Mesothelial cell of epicardium (in vitro differentiated cells): ENCODE measurements at places on chromosomes 11 and 22.

GRCh38 chr11:9605742-9606141 is 32.3 kb downstream of the WEE1 start:
- no peak for DNase-seq

DNA sequence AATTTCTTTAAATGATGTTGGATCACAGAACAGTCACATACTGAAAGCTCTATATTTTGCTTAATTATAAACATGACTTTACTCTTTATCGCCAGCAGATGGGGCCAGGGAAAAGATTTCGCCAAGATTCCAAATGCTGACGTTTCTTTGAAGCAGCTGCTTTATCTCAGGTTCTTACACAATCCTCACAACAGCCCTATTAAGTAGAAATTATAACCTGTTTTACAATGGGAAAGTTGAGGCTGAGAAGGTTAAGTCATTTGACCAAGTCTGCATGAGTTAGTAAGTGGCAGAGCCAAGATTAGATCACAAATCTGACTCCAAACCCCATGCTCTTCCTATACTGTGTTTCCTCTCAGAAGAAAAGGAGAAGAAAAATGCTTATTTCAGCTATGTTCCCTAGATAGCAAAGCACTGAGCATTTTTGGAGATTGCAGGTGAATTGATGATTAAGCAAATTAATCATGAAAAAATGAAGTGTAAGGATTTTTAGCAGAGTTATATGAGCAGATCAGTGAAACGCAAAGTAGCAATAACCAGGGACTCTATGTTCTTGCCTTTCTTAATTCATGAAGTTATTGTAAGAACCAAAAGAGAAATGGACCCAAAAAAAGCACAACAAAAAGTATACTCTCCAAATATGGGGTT is 79.0 kb downstream of the AASDHPPT start:
- no peak for DNase-seq

DNA sequence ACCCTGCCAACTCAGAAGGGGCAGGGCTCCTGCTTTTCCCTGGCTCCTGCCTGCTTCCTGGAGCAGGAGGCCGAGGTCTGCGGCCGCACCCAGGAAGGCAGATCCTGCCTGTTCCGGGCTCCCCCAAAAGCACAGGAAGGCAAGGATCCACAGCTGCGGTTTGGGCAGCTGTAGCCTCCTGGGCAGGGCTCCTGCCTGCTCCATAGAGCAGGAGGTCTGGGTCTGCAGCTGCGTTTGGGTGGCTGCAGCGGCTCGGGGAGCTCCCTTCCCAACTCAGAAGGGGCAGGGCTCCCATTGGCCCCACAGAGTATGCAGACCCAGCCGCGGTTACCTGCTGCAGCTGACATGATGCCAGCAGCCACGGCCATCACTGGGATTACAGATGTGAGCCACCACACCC is 5.5 kb downstream of the UPK2 start:
- DNase-seq = no peak

DNA sequence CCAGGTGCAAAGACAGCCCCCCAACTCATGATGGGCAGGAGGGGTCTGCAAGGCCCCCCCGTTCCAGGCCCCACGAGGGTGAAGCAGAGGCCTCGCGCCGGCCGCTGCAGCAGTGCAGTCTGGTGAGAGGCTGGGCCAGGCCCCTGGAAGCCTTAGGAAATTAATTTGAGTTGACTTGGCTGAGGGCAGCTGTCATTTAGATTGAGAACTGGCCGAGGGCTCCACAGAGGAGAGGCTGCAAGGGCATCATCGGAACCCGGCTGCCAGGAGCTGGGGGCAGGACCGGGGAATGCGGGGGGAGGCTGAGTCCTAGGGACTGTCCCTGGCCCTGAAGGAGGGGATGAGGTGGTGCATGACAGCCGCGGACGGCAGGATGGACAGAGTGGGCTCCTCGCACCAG is 39.9 kb downstream of the MN1 start:
- DNase-seq = no peak

DNA sequence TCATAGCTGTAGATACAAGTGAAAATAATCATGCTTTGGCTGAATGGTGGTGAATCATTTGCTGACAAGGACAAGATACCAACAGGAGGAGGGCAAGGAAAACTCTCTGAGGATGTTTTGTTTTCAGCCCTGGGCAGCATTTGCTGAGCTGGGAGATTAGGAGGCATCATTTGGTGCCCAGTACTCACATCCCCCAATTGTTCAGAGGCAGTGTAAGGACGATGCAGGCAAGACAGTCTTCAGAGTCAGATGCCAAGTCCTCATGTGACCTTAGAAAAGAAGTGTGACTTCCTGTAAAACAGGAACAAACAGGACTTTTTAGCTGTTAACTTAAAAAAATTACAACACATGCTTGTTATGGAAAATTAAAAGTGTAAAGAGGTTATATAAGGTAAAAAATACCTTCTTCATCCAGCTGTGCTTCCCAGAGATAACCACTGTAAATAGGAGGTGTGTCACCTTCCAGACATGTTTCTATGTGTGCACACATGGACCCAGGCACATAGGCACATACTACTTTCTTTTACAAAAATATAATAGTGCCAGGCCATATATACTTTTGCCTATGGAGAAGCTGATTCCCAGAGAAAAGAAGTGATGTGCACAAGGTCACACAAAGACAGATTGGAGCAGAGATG is 18.0 kb downstream of the CNTF start:
- DNase-seq = no peak

DNA sequence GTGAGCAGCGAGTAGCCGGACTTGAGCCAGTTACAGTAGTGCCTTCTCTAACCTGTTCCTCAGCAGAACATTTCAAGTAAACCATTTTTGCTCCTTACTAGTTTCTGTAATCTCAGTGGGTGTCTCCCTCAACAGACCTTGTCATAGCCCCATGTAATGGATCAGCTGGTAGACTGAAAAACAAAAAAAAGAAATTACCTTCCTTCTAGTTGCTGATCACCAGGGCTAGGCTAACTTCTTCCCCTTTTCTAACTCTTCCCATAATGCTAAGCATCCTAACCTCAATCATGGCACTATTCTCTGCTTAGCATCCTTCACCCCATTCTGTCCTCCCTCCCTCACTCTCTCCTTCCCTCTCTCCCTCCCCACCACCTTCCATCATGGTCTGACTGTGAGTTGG is 35.8 kb upstream of the CBX6 start:
- no peak for DNase-seq

GRCh38 chr11:121588747-121589146 is 136.0 kb upstream of the SORL1-AS1 start:
- no peak for DNase-seq

DNA sequence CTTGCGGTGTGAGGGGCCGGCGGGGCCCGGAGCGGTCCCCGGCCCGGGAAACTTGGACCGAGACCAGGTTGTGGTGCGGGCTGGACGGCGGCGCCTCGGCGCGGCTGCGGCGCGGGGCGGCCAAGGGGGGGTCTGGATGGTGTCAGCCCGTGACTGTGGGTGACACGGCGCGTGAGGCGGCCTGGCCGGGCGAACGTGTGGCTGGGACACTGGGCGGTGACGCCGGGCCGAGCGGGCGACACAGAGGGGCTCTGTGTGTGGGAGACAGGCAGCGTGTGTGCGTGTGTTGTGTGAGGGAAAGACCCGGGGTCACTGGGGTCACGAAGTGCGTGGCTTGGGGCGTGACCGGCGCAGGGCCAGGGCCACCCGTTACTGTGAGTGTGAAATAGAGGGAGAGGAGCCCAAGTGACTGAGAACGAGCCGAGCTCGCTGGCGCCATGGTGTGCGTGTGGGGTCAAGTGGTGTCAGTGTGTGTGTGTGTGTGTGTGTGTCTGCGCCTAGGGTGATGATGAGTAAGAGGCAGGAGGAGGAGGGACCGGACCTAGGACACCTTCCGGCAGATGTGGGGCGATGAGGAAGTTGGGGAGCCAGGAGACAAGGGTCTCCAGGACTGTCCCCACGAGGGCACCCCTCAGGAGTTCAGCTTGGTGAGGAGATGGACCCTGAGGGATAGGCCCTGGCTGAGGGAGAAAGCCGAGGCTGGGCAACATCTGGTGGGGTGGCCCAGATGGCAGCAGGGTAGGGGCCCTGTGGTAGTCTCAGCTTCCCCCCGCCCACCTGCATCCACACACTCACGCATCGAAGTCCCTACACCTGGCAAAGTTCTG is 817 bp downstream of the RELT start:
- no peak for DNase-seq

- no peak for DNase-seq
Measured at GRCh38 chr11:12698048-12698447, 23.8 kb downstream of the TEAD1 start.

DNA sequence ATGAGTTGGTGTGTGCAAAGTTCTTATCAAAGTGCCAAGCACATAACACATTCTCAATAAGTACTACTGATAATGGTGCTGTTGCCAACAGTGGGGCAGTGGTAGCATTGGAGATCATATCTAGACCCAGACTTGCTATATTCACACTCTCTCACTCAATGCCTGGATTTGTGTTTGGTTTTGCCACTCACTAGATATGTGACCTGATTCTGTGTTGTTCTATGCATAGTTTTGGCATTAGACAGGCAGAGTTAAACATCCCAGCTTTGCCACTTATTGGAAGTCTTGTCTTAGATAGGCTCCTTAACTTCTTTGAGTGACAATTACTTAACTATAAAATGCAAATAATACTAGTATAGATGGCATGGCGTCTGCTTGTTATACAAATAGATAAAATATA is 642.6 kb upstream of the CCDC179 start:
- no peak for DNase-seq

DNA sequence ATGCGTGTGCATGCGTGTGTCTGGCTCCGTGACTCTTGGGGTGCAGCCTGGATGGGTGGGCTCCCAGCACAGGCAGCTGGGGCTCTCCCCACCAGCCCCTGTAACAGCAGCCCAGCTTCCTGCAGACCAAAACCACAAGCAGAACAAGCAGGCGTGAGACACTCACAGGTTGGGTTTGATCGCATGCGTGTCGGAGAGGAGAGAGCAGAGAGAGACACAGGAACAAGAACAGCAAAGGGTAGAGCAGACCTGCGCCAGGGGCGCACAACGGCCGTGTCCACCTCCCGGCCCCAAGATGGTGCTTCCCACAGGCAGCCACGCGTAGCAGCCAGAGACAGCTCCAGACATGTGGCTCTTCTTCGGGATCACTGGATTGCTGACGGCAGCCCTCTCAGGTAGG is at the start of gene CD6:
CD6 (plus strand) TSS at position 161 of the 400 bp plus-strand sequence; CDS start at position 347, 186 bp downstream.
- no peak for DNase-seq

GRCh38 chr22:44975427-44976262 is 34.2 kb downstream of the PHF21B start:
- peak; percentile 93 for DNase-seq

DNA sequence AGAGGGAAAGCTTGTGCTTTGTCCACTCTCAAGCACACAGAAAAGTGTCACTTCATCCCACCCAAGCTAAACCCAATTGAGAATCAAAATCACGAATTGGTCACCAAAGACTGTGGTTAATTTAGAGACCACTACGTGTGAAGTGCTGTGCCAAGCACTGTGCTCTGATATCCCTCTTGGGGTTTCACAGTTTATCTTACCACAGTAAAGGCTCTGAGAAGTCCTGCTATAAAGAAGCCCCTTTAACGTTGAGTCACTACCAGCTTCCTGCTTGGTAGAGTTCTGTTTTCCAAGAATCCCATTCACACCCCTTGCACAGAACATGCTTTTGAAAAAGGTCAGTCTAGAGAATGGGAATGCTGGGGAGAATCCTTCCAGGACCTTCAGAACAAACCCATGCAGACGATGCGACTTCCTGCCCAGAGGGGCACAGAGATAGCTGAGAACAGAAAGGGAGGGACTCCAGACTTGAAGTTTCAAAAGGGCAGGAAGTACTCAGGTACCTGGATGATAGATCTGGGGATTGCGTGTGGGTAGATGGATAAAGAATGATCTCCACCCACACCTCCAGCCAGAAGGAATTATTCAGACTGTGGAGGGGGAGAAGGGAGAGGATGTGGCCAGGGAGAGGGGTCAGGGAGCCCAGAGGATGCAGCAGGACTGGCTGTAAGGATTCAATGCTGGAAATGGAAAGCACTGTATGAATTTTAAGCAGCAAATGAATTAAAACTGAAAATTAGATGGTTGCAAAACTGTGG is 18.1 kb upstream of the TSPAN18 start:
- no peak for DNase-seq

DNA sequence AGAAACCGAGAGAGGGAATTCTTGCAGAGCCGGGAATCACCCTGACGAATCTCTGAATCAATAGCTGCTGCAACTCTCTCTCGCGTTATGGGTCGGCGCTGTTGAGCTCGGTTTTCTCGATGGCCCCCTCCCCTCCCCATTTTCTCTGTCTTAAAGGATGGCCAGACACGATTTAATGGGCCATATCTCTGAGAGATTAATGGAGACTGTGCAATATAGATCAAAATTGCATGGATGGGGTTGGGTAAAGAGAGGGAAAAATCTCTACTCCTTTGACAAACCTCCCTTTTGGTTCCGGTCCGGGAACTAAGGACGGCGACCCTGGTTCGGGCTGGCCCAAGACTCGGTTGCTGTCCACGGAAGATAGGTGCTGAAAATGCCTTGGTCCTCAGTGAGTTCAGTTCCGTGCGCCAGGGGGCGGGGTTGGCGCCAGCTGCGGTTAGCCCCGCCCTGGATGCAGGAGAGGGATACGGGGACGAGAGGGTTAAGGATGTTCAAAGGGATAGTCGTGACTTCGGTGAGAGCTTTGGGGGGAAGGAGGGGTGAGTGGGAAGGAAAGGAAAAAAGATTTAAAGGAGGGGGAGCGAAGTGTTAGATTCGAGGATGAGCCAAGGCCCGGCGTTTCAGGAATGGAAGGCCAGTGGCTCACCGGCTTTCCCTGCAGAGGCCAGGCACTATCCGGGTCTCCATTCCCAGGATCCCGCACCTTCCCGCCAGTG is 103.6 kb upstream of the HSD17B12 start:
- no peak for DNase-seq

DNA sequence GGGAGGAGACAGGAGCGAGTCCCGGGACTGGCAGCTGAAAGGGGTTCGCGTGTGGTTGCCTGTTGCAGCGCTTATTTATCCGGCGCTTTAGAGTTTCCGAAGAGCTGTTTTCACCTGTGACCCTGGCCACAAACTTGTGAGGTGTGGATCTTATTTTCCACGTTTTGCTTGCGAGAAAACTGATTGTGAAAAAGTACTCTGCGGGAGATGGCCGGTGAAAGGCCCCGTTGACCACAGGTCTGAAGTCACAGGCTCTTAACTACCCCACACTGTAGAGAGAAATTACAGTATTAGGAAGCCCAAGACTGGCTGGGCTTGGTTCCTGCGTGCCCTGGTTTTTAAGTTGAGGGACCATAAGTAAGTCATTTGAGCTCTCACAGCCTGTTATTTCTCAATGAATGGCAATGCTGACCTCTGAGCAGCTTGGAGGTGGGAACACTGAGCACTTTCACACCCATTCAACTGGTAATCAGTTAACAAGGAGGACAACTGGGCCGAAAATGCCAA is 379 bp upstream of the RAB38 start:
- DNase-seq = no peak

DNA sequence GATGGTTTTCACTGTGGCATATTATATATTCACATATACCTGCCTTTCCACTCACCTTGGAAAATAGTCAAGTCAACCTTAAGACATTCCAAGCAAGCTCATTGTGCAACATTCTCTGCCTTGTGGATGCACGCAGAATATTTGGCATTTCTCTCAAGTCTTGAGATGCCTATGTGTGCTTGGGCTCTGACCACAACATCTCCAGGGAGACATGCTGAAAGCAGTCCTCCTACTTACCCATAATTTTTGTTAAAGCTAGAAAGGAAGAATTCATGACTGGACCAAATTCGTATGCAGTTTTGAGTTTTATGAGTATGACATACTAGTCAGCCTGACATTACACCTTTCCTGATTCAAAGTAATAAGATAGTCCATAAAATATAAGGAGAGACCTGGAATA is 684.0 kb downstream of the OPCML start:
- DNase-seq = no peak
